Smooth muscle cell of the pulmonary artery (primary cell): ENCODE measurements at places on chromosomes 1 and 21. TPM values are rescaled to one million over a fixed set of nuclear protein-coding genes. Genes with fewer than 3 reads are reported as not detected.

The KLHDC7A gene
- 0.03 TPM in 1 of 2 replicates, not detected in the other for total RNA-seq

The BLZF1 gene
- total RNA-seq, result 26.3 and 32.1 TPM in 2 replicates

The TDRD5 gene
- total RNA-seq, result not detected in 2 replicates

The KIF26B gene
- 18.3 and 27.0 TPM in 2 replicates for total RNA-seq

The CATSPERE gene
- total RNA-seq, result 0.72 and 0.73 TPM in 2 replicates

The C4BPA gene
- not detected in 2 replicates for total RNA-seq

The IFI44L gene
- 3.8 and 6.5 TPM in 2 replicates for total RNA-seq

The OR2M3 gene
- total RNA-seq, result not detected in 2 replicates
